ENCODE measurements at places on chromosomes 5 and 9.

DNA sequence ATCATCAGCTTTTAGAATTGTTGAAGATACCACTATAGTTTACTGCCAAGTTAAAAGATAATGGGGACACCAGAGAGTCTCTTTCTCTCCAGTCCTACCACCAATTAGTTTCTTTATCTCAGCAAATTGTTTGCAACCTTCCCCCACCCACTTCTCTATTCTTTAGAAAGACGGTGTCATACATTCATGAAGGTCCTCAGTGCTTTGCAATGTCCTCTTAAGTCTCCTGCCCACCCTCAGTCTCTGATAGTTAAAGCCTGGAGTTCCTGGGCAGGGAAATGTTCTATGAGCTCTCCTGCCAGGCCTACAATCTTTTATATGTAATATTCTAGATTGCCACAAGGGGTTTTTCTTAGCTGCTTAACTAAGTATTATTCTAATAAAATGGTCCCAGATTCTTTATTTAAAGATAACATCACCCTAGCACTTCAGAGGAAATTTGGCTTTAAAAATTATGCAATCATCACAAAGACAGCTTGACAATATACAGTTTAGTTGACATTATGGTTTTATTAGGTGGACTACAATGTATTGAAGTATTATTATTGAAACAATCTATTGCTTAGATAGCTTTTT, 509.2 kb downstream of the CSNK1G3 start:
- no peak for DNase-seq

DNA sequence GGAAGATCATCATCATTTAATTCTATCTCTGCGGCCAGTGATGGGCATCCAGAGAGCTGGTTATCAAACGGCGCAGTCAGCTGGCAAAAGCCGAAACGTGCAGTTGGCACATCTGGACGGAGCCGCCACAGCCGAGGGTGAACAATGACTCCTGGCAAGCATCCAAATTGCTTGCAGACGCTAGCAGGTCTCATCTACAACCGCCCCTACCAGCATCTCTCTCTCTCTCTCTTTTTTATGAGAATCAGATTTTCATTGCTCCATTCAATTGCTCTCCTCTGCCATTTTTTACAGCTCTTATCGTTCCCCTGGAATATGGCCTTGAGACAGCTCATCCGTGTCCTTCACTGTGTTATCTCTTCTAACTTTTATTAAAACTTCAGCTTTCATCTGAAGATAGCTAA, 165.2 kb downstream of the MAPKAP1 start:
- no peak for DNase-seq

GRCh38 chr5:102375272-102375671, 79.2 kb upstream of the SLCO4C1 start:
- no peak for DNase-seq

- no peak for DNase-seq
These were observed 77.7 kb upstream of the IL17B start for GRCh38 chr5:149456597-149457392.

DNA sequence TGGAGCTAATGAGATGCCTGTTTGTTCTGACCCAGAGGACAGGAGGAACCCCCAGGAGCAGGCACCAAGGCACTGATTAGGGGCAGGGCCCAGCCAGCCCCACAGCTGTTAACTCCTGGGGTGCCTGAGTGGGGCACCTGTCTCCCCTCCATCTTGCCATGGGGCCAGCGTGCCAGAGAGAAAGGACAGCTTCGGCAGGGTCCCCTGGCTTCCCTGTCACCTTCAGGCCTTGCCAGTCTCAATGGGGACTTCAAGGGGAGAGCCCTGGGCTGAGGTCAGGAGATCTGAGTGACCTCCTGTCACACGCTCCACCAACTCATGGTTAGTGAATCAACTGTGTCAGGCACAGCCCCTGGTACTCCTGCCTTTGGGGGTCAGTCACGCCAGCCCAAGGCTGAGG, 152.7 kb upstream of the MVB12B start:
- DNase-seq = no peak

DNA sequence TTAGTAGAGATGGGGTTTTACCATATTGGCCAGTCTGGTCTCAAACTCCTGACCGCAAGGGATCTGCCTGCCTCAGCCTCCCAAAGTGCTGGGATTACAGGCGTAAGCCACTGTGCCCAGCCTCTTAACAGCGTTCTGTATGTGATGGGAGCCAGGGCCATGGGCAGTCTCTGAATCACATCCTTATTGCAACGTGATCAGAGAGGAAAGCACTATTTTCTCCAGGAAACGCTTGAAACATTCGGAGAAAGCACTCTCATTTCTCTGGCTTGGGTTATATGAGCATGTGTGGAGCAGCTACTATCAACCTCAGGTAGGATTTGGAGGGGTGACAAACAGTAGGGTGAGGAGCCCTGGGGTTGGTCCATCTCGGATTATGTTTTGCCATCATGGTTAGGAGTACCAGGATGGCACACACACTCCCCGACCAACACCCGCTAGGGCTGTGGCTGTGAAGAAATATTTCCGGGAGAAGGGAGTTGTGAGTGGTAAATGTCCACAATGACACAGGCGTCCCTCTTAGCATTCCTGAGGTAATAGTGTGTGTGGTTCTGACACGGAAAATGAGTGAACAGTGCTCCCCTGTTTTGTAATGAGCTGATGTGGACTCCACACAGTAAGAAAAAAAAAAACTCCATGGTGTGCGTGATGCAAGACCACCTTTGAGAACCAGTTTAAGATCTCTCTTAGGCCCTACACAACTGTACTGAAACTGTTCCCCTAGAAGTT, 406.2 kb upstream of the ZNF608 start:
- no peak for DNase-seq

DNA sequence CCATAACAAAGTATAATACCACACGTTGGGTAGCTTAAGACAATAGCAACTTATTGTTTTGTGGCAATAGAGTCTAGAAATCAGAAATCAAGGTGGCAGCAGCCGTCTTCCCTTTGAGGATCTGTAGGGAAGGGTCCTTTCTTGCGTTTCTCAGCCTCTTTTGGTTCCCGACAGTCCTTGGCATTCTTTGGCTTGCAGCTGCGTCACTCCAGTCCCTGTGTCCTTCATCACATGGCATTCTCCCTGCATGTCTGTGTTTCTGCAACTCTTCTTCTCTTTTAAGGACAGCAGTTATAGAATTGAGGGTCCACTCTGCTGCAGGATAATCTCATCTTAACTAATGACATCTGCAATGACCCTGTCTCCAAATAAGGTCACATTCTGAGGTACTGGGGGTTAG, 140.1 kb downstream of the FBXL7 start:
- DNase-seq = no peak

- no peak for DNase-seq
These were observed 204.9 kb downstream of the FANCC start for GRCh38 chr9:95112436-95113280.

- DNase-seq = no peak
These were observed 297.6 kb downstream of the CDH10 start for GRCh38 chr5:24347158-24347557.

DNA sequence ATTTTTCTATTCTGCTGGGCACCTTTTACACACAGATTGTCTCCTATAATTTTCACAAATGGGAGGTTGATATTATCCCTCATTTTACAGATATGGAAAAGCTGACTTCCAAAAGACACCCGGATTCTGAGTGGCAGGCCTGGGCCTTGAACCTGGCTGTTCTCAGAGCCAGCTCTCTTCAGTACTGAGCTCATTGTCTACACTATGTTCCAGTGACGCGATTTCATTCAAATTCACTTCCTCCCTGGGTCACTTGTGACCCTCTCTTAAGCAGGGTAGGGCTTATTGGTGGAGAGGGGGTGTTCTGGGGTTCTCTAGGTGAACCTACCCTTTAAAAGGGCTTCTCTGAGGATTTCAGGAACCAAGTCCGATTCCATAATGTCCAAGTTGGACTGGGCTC, 70.2 kb downstream of the ANKRD33B start:
- no peak for DNase-seq

- no peak for DNase-seq
These were observed 278.7 kb upstream of the TYRP1 start for GRCh38 chr9:12414514-12414913.

- no peak for DNase-seq
These were observed 96.2 kb upstream of the PPP1R2B start for GRCh38 chr5:156753846-156754245.

- no peak for DNase-seq
These were observed 16.9 kb upstream of the TRIM14 start for GRCh38 chr9:98135938-98136337.

DNA sequence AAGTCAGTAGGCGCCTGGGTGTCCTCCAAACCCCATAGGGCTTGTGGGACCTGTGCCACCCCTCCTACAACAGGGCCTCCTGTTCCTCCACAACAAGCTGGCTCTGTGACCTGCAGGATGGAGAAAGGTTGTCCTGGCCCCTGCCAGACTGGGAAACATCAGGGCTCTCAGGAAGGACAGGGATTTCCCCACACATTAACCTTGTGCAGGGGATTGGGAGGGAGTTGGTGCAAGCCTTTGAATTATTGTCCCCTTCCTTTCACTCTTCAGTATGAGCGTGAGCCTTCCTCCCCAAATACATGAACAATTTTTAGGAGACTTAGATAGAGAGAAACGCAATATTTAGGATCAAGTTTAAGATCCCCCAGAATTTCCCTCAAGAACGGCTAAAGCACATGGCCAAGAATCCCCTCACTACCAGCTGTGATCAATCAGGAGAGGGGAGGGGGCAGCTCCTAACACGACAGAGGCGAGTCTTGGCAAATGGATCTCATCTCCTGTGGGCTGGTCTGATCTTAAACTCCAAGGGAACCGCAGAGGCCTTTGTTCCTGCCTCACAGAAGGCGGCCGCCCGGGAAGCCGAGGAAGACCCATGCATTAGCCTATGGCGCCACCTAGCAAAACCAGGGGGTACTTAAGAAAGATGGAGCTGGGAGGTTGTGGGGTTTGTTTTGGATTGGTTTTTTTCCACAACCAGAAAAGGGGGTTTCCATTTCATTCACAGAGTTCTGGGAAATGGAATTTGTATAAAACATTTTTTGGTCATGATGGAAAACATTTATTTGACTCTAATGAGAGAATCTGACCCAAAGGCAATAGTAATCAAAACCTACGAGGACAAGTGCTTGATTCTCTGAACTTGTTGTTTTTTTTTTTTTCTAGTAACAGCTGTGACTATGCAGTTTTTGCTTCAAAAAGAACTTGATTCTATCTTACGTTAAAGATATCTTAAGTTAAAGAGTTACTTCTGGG, 36.1 kb upstream of the OSMR start:
- DNase-seq = peak; percentile 92

DNA sequence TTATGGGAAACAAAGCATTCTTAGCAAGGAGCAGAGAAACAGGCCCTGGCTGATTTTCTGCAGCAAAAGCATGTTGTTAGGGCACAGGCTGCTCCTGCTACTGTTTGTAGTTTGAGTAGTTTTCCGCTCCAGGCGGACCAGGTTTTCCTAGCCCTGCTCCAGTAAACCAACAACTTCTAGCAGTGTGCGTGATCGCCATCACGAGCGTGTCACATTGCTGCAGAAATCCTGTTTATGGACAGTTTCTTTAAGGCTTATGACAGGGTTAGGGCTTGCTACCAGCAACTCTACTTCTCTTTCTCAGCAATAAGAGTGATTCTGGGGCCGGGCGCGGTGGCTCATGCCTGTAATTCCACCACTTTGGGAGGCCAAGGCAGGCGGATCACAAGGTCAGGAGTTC, 803.9 kb upstream of the CDH10 start:
- no peak for DNase-seq

DNA sequence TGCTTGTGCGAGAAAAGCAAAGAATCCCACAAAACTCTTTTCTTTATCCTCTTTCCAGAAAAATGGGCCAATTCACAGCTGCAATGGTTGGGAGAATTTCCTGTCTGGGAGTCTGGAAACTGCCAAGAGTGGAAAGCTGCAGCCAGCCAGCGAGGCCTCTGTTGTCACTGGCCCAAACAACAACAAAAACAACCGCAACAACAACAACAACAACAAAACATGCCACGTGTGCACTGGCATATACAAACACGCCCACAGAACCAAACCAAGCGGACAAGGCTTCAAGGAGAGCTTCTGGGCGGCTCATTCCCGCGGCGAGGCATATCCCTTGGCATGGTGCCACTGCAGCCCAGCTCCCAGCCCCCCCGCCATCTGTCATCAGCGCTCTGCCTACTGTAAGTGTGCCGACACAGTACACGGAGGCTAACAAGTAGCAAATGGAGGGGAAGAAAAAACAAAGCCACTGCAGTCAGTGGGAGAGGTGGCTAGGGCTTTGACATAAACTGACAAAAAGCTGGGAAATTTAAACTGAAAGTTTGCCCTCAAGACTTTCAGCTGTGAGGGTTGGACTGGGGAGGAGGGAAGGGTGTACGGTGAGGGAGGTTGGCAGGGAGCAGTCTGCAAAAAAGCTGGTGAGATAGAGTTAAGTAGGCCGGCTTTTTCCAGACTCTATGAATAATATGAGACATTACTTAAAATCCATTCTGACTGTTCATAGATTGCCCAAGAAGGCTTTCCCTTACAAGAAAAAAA, 165.0 kb upstream of the ZNF462 start:
- no peak for DNase-seq

DNA sequence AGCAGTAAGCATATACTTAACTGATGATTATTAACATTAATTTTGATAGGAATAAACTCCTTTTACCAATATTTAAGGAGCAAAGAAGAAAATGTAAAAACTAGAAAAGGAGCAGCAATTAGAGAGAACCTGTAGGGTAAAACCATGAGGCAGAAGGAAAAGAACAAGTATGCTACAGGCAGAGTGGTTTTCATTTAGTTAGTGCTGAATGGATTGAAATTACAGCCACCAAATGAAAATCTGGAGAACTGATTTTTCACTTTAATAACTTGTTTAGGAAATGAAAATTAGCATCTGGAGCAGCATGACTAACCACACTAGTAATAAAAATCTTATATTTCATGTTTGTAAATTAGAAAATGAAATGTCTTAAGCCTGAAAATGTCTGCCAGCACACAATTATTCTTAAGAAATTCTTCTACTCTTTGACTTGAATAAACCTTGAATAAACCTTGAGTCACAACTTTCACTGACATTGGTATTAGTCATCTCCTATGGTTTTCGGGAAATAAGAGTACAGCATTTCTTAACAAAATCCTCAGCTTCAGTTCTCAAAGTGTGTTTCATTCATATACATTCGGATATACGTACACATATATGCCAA, 1504.9 kb upstream of the C9orf72 start:
- DNase-seq = no peak

GRCh38 chr5:80150731-80151130, 105.1 kb downstream of the SERINC5 start:
- DNase-seq = no peak

GRCh38 chr5:115423051-115423450, 121.5 kb downstream of the FEM1C start:
- no peak for DNase-seq

DNA sequence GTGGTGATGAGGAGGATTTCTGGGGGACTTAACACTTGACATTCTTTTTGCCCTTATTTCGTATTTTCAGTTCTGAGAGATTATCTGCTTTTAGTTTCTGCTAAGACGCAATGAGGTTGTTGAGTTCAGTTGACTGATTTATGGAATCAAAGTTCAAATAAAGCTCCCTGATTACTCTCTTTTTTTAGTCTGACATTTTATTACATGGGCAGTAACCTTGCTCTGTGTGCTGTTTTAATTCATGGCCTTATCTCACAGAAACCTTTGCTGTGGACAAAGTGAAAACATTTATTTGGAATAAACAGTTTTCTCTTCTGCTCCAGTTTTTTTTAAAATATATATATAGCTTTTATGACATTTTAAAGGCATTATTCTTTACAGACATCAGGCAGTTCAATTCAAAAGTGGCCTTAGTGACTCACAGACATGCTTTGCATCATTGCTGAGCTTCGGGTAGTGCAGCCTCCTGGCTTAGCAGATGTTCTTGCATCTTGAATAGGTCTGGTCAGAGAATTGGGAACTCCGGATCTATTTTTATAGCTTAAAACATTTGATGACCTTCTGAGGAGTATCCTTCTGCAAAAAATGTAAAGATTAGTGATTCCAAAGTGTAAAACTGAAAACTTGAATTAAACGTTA, 162.9 kb downstream of the FAM170A start:
- no peak for DNase-seq

- DNase-seq = peak; percentile 52
These were observed 182.1 kb downstream of the DMRT2 start for GRCh38 chr9:1231998-1232919.

All from AG04450 (cell line).